H7 (cell line): ENCODE measurements at places on chromosomes 2 and 18. TPM values are rescaled to one million over a fixed set of nuclear protein-coding genes. Genes with fewer than 3 reads are reported as not detected.
A peak's percentile ranks its signal among the peaks of the same experiment; 100 is the strongest.

Gene LGALSL
- 12.0 and 12.1 TPM in 2 replicates for total RNA-seq

Gene C1GALT1C1L
- not detected in 2 replicates for total RNA-seq

Gene ZSWIM2
- not detected in 2 replicates for total RNA-seq

Gene CFAP65
- total RNA-seq, result 0.11 TPM in 1 of 2 replicates, not detected in the other

Gene SDC1
- 27.2 and 38.5 TPM in 2 replicates for total RNA-seq

Gene GPR39
- 0.85 and 6.2 TPM in 2 replicates for total RNA-seq

Gene MYO5B
- 2.7 and 3.7 TPM in 2 replicates for total RNA-seq

Gene FAM124B
- total RNA-seq, result 0.22 and 0.31 TPM in 2 replicates

Gene DNAH7
- under 0.01 TPM in 1 of 2 replicates, not detected in the other for total RNA-seq

GRCh38 chr2:10402062-10402585 is 46.0 kb downstream of the ODC1 start:
- no peak for DNase-seq

GRCh38 chr2:16664809-16665747 is 556 bp downstream of the CYRIA start:
- peak; percentile 15 for DNase-seq

GRCh38 chr2:47503481-47504070 is 100.6 kb downstream of the MSH2 start:
- no peak for DNase-seq

DNA sequence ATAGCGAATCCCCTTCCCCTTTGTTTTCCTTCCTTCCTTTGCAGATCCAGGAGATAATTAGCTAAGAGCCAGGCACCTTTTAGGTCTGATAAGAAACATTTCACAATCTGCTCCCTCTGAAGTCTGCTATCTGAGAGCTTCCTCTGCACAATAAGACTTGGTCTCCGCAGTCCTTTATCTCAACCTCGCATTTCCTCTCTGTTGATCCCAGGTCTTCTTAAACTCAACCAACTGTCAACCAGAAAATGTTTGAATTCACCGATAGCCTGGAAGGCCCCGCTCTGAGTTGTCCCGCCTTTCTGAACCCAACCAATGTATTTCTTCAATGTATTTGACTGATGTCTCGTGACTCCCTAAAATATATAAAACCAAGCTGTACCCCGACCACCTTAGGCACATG is 78.4 kb upstream of the CTDP1 start:
- DNase-seq, result no peak

GRCh38 chr2:199395311-199395710 is 62.4 kb downstream of the SATB2 start:
- no peak for DNase-seq

- no peak for DNase-seq
Observed at GRCh38 chr2:227849906-227850305, 21.5 kb upstream of the DAW1 start.

- DNase-seq, result no peak
Observed at GRCh38 chr18:61400016-61400635, 66.9 kb downstream of the CDH20 start.

DNA sequence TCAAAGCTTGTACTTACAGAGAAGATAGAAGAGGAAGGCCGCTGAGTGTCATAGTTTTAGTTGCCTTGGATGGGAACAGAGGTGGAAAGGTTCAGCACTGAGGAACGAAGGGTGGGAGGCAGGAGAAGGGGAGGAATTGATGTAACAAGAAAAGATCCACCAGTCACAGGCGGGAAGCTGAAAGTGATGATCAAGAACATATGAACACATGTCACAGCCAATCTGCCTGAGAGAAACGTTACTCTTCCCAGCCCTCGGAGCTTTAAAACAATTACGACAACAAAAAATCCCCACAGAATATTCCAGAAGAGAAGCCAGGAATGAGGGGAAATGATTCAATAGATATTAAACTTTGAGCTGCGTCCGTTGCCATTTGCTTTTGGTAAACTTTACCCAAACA is 87.1 kb downstream of the TSHZ1 start:
- no peak for DNase-seq

- no peak for DNase-seq
Observed at GRCh38 chr18:7844017-7844416, 276.9 kb downstream of the PTPRM start.
